SHP77 (cell line): ENCODE measurements at places on chromosomes 7 and 10.

DNA sequence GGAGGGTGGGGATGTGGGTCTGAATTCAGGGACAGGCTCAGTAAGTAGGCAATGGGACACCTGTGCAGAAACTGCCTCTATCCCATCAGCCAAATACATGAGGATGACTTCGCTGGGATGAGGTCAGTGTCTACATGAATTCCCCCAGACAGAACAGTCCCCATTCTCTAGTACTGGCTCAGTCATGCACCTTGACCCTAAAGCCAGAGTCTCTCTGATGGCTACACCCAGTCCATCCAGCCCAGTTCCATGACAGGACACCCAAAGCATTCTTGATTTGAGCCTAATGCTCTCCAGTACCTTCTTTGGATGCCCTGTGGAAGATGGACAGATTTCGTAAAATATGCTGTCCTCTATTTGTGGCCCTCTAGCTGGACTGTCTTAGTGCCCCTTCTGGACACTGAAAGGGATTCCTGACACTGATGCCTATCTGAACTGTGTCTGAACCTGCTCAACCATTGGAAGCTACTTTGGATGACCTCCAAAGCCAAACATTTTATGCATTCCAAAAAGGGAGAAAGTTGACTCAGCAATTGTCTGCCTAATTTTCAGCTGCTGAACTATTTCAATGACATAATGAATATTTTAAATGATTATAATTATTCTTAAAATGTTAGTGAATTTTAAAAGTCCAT is 14.6 kb downstream of the SFRP4 start:
- DNase-seq: no peak

DNA sequence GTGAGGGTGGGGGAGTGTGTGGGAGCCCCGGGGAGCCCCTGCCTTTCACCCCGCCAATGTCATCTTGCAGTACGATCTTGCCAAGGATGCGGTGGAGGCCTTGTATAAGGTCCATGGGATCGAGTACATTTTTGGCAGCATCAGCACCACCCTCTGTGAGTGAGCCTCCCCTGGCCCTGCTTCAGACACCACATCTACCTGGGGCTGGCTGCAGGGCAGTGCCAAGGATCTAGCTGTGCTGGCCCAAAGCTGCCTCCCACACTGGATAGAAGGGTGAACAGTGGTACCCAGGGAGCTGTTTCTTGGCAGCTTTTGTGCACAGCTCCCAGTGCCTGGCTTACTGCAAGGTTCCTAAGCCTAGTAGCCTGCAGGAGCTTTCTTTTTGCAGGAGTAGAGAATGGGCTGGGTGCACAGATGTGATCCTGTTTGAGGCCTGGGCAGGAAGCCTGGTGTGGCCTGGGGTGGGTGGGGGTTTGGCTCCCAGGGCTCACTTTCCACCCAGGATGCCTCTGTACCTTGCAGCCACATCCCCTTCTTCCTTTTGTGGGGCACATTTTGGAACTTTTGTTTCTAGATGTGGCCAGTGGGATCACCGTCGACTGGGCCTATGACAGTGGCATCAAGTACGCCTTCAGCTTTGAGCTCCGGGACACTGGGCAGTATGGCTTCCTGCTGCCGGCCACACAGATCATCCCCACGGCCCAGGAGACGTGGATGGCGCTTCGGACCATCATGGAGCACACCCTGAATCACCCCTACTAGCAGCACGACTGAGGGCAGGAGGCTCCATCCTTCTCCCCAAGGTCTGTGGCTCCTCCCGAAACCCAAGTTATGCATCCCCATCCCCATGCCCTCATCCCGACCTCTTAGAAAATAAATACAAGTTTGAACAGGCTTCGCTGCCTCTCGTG is 12.2 kb upstream of the CPA1 start:
- DNase-seq: no peak

GRCh38 chr7:146528581-146528980 is 412.0 kb downstream of the CNTNAP2 start:
- DNase-seq: no peak

- DNase-seq: no peak
Measured at GRCh38 chr7:155349601-155350331, 52.1 kb downstream of the INSIG1 start.

- no peak for DNase-seq
Measured at GRCh38 chr10:31090894-31091607, 59.4 kb upstream of the ZNF438 start.

GRCh38 chr10:118101501-118101900 is 54.8 kb upstream of the RAB11FIP2 start:
- no peak for DNase-seq

GRCh38 chr10:30656233-30656632 is 26.7 kb upstream of the LYZL2 start:
- DNase-seq: no peak

GRCh38 chr7:155310425-155311114 is 12.9 kb downstream of the INSIG1 start:
- no peak for DNase-seq

DNA sequence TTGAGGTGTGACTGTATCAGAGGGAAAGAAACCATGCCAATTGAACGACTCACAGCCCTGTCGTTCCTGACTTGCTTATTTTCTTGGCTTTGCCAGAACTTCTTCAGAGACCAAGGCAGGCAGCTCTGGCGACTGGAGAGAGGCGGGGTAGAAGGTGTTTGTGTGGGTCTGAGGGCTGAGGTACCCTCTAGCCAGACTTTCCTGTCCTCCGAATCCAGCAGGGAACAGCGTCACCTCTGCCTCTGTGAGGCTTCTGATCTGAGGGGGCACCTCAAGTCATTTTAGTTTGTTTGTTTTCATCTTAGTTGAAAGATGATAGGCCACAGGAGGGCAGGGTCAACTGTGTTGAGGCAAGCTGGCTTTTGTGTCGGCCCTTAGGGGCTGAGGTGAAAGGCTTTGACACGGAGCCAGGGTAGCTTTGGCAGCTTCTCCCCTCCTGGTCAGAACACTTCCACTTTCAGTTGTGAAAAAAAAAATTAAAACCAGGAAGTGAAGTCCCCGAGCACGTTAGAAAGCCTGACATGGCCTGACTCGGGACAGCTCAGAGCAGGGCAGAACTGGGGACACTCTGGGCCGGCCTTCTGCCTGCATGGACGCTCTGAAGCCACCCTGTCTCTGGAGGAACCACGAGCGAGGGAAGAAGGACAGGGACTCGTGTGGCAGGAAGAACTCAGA is 1.9 kb downstream of the ACSL5 start:
- DNase-seq: no peak

GRCh38 chr10:78688901-78689583 is 379.7 kb upstream of the ZMIZ1 start:
- no peak for DNase-seq

DNA sequence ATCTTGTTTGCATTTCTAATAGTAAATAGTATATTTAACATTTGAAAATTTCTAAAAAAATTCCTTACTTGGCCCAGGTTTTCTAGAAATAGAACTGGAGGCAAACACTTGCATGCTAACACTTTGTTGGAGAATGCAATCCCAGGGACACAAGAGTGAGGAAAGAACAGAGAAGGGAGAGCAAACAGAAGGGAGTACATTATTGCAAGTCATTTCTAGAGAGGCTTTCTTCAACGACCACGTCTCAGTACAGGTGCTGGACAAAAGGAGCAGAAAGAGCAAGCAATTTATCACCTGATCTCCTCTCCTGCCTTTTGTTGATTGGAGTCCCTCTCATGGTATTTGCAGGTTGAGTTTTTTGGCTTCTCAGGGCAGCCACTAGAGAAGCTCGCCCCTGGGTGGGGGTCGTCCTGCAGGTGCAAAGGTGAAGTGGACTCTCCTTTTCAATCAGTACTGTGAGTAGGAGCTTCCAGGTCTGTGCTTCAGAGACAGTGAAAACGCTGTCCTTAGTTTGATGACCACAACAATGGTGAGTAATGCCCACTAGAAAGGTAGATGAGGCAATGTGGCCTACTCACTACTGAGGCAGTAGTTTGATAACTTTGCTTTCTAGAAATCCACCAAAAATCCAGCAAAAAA is 5.2 kb downstream of the CPED1 start:
- no peak for DNase-seq

DNA sequence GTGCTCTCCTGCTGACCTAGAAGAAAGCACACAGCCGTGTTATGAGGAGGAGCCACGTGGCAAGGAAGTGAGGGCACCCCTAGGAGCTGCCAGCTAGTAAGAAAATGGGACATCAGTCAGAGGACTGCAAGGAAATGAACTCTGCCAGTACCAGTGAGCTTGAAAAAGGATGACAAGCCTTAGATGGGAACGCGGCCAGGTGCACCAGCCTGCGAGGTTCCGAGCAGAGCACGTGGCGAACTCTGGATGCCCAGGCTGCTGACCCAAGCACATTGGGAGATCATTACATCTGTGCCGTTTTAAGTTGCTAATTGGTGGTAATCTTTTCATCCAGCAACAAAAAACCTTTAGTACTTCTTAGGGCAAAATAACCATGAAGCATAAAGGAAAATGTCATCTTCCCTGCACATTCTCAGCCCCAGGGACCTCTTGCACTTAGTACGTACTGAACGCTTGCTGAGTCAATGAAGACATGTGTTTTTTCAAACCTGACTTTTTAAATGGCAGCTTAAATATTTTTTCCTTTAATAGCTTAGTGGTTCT is 69.4 kb downstream of the AMZ1 start:
- DNase-seq: peak; percentile 86

DNA sequence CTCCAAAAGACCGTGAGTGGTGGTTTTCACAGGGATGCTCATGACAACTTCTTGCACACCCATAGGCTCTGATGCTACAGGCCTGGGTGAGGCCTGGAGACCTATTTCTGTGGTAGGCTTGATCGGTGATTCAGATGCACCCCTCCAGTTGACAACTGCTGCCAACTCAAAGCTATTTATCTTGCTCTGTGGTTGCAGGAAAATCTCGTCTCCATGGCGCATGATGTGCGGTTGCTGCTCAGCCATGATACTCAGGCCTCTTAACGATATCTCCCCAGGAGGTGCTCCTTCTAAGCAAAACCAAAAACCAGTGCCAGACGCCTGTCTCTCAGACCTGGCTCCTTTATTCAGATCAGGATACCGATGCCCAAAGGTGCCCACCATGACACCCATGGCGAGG is 31.4 kb downstream of the C10orf90 start:
- DNase-seq: no peak

GRCh38 chr10:70568113-70568512 is 34.4 kb downstream of the PRF1 start:
- no peak for DNase-seq

- no peak for DNase-seq
Measured at GRCh38 chr7:157972914-157973313, 614.7 kb downstream of the PTPRN2 start.

GRCh38 chr10:68103901-68104300 is 5.4 kb upstream of the MYPN start:
- no peak for DNase-seq

DNA sequence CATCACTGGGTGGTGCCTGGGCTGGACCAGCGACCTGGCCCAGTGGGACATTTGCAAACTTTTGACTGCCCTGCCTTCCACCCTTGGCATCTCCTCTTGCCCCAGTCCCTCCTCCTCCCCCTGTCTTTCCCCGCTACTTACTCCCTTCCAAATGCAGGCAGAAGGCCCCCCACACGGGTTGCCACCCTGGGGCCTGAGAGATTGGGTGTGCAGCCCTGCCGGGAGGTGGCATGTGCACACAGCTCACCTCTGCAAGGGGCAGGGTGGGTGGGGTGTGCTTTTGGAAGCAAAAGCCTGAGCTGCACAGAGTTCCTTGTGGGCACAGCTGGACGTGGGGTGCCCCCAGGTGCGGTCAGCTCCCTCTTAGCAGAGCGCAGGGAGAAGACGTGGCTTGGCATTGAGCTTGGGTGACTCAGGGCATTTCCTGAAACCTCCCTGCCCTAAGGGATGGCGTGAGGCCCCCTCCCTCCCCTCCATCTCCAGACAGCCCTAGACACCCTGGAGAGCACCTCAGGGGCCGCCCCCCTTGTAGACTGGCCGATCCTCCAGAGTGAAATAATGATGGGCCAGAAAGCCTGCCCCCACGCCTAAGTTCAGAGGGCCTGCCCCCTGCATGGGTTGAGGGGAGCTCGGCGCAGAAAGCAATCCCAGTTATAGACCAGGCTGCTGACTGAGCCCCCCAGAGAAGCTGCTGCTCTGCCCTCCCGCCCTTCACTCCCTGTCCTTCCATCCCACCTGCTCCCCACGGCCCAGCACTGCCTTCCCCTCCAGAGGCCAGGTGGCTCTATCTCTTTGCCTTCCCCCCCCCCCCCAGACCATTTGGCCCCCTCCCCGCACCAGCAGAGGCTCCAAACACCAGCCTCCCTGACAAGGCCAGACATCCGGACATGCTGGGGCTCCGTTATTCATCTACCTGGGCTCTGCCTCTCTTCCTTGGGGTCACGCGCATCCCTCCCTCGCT is 2.3 kb upstream of the SHH start:
- no peak for DNase-seq

GRCh38 chr7:2729893-2730716 is 42.1 kb downstream of the AMZ1 start:
- no peak for DNase-seq

- DNase-seq: no peak
Measured at GRCh38 chr10:70784471-70784870, 706 bp downstream of the TBATA start.

- DNase-seq: no peak
Measured at GRCh38 chr7:90192876-90193750, 18.4 kb upstream of the STEAP2 start.

- DNase-seq: no peak
Measured at GRCh38 chr10:89030791-89031190, 40.2 kb downstream of the FAS start.

GRCh38 chr7:46115410-46115809 is 194.3 kb upstream of the IGFBP3 start:
- DNase-seq: no peak

- no peak for DNase-seq
Measured at GRCh38 chr10:118827053-118827452, 72.3 kb upstream of the CACUL1 start.

GRCh38 chr7:47435889-47436312 is 146.0 kb downstream of the TNS3 start:
- DNase-seq: peak; percentile 32

DNA sequence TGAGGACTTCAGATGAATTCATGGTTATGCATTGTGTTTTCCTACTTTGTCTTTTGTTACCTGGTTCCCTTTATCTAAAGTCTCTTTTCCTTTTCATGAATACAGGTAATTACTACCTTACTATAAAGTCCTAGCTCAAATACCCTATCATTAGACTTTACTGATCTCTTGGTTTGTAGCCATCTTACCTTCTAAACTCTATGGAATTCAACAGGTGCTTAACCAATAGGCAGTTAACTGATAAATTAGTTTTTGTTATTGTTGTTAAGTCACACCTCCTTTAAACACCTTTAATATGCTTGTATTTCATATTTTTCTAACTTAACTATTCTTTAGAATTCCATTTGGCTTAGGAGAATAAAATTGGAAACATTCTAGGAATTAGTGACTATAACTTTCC is 30.7 kb downstream of the PLCE1 start:
- DNase-seq: no peak

- DNase-seq: no peak
Measured at GRCh38 chr10:49519717-49520116, 19.2 kb downstream of the ERCC6 start.
